Stimulated activated CD4-positive, alpha-beta T cell treated with anti-CD3 and anti-CD28 coated beads, Interleukin-4, amount 100 ng/mL, for 24 hours (primary cell): ENCODE measurements at places on chromosomes 1 and 21.
A peak's percentile ranks its signal among the peaks of the same experiment; 100 is the strongest.

DNA sequence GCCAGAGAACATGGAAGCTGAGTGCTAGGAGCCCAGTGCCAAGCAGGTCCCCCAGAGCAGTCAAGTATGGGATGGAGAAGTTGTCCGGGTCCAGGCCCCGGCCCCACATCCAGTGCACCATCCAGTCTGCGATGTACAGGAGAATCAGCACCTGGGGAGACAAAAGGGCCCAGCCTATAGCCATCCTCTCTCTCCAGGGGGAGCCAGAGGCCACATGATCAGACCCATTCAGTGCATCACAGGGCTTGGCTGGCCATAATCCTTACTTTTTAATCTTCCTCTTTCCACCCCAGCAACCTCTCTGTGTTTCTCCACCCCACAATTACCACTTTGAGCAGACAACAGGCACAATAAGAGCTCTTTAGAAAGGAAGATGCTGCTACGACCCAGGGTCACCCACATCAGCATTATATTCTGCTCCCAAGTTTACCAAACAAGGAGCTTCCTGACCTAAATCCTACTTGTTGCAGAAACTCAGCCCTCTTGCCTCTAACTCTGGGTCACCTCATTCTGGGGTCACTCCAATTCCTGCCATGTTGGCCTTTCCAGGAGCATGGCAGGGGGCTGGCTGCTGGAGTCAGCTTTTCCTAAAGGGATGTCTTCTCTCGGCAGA is 16.4 kb upstream of the RAB29 start:
- DNase-seq: peak; percentile 63

DNA sequence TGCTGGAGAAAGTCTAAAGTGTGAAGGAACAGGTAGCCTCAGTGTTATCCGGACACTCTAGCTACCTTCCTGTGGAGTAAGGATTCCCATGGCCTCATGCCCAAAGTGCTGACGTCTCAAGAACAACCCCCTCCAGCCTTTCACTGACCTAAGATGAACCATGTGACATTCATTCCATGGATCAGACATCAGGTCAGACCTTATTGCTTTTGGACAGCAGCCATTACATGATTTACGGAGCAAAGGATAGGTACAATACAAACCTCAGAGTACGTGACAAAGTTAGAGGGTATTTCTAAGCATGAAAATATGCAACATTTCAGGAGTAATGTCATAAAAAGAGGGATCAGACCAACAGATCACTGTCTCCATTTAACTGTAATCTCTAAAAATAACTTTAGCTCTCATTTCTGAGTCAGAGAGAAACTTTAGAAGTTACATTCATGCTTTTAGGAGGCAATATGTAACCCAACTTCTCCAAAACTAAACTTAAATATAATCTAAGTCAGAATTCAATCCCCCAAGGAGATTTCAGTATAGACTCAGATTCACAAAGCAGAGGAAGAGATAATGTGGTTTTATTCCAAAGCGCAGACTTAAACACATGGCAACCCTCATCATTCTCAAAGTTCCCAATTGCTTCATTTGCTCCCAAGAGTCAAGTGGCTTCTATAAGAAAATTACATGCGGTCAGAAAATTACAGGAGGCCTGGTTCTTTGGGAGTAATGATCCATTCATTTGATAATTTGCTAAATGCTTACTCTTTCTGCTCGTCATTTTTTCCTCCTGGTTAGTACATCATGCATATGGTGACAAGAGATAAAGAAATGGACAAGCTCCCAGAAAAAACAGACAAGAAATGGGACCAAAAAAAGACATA is 280.4 kb downstream of the SETD4 start:
- no peak for DNase-seq

- no peak for DNase-seq
Observed at GRCh38 chr1:166626711-166627110, 212.6 kb upstream of the POGK start.

DNA sequence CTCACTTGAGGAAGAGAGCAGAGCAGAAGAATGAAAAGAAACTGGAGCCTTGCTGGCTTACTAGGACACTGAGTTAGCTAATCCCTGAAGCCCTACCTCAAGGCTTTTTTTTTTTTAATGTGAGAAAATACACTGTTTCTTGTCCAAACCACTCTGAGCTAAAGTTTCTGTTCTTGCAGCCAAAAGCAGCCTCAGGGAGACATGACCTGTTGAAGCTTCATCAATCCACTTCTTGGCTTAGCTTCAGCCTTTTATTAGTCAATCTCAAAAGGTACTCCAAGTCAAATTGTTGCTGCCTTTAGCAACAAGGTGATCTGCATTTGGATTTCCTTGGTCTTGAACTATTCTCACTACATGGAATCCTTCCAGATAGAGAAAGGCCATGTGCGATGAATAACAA is 33.7 kb downstream of the CCDC185 start:
- DNase-seq: no peak
